Mesothelial cell of epicardium (in vitro differentiated cells): ENCODE measurements at places on chromosomes 2 and 18.

DNA sequence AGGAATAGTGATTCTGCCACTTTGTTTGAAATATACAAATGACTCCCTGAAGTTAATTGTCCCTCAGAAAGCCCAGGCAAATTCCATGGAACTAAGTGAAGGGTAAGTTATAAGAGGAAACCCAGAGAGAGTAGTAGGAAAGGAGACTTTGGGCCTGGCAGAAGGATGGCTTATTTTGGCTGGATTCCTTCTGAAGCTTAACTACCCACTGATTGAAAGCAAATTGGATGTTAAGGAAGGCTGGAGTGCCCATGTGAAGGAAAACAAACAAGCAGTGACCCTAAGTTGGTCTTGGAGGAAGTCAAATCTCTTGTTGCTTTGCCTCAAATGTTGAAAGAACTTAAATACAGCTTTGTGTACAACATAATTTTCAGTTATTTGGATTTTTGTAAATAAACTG, 1106.4 kb upstream of the ZEB2 start:
- DNase-seq: no peak

DNA sequence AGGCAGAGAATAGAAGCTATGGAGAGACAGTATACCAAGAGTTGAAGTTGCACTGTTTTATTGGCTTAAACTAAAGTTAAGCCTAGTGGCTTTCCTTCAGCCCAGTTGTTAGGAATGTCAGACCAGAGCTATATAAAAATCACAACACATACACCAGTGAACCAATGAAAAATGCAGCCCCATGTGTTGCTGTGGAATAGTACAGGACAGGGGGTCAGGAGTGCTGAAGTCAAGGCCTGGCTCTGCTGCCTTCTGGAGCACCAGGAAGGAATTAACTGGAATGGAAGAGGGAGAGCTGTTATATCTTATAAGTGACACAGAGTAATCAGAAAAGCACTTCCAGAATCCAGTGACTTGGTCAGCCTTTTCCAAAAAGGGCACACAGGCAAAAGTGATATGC, 58.9 kb downstream of the OSR1 start:
- no peak for DNase-seq

DNA sequence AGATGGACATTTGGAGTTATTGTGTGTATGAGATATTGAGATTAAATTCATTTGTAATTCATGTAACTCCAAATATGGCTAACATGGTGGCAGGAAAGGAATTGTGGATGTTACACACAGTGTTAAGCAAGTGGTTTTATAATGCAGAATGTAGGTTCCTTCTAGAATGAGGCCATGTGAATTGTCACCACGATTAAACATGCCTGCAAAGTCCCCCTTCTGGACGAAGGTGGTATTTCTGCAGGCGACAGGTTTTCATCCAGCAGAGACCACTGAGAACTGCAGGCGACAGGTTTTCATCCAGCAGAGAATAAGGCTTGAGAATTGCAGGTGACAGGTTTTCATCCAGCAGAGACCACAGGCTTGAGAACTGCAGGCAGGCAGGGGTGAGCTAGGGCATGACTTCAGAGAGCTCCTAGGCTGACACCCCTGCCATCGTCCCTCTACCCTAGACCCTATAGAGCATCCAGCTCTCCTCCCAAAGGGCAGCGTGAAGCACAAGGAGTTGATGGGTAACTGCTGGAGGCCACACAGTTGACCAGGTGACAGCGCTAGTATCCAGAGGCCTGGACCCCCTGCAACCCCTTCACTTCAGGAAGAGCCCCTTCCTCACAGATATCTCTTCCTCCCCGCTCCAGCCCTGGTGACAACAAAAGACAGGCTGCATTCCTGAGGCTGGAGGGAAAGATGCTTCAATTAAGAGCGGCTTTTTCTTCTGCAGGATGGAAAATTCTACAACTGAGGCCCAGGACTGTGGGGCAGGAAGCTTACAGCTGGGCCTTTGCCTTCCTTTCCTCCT, 175.8 kb downstream of the LOXHD1 start:
- DNase-seq: no peak

DNA sequence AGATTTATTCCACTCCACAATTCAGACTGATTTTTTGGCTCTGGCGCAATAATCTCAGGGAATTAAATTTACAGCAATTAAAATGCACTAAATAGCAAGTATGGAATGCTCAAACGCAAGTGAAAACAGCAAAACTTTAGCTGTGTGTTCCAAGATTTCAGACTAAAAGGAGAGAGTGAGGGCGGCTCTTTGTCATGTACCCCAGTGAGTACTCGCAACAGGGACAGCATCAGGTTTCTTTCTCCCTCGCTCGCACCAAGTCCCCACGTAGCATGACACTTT, 1.1 kb downstream of the ROCK2 start:
- DNase-seq: no peak

DNA sequence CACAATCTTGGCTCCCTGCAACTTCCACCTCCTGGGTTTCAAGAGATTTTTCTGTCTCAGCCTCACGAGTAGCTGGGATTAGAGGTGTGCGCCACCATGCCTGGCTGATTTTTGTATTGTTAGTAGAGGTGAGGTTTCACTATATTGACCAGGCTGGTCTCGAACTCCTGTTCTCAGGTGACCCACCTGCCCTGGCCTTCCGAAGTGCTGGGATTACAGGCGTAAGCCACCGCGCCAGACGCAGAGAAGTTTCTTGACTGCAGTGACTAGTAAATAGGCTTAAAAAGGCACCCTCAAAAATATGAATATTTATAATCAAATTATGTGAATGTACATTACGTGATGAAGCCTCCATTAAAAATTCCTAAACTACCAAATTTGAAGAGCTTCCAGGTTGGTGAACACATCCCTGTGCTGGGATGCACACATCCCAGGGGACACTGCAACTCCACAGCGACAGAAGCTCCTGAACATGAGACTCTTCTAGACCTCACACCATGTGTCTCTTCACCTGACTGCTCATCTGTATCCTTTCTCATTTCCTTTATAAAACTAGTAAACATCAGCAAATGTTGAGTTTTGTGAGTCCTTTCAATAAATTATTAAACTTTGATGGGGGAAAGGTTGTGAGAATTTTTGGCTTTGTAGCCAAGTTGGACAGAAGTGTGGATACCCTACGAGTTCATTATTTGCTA, 203.3 kb upstream of the SPOPL start:
- DNase-seq: no peak

DNA sequence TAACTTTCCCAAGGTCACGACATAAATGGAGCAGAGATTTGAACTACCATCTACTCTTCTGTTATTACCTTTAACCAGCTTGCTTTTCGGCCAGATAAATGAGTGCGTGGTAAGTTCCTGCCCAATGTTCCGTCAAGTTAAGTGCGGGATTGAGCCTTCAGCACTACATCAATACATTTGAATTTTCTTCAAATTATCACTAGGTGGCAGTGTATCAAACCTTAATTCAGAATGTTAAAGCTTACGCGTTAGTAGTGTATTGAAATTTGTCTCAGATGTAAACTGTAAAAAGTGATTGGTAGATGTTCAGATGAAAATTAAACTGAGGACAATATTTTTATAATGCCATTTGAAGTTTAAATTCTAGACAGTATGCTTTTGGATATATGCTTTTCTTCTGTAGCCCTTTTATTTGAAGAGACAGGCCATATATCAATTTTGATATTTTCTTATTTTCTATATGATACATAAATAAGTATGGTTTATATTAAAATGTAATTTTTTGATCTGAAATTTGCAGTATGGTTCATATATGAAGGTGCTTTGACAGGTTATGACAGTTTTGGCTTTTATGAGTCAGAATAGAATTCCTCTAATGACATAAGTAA, 681.3 kb downstream of the ADCYAP1 start:
- DNase-seq: no peak

GRCh38 chr2:206958261-206958660, 18.9 kb downstream of the CPO start:
- no peak for DNase-seq

DNA sequence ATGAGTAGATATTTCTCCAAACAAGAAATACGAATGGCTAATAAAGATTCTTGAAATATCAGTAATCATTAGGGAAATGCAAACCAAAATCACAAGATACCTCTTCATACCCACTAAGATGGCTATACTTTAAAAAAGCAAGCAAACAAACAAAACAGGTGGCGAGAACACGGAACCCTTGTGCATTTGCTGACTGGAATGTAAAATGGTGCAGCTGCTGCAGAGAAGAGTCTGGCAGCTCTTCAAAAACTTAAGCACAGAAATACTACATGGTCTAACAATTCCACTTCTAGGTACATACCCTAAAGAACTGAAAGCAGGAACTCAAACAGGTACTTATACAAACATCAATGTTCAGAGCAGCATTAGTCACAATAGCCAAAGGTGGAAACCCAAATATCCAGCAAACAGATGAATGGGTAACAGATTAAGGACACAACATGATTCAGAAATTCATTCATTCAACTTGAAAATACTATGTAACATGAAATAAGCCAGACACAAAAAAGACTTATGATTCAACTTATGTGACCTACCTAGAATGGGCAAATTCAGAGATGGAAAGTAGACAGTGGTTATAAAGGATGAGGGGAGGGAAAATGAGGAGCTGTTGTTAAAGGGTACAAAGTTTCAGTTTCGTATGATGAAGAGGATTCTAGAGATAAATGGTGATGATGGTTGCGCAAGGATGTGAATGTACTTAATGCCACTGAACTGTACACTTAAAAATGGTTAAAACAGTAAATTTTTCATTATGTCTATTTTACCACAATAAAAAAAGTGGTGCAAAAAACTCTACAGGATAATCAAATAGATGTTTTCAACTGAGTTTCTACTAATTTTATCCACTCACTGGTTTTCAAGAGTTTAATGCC, 26.9 kb upstream of the GPR75 start:
- DNase-seq: no peak

DNA sequence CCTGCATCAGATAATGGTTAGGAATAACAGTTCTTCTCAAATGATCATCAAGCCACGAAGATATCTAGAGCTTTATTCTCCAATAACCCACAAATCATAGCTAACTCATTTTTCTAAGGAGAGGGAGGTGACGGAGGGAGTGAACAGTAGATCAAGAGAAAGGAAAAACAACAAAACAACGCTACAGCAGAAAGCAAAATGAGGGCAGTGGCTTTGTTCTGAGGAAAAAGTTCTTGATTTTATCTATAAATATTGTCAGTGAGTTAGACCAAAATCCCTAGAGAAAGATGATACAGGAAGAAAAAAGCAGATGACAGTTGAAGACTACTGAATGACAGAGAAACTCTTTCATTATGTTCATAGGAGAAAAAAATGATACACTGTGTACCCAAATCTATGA, 71.0 kb downstream of the STK39 start:
- DNase-seq: no peak

DNA sequence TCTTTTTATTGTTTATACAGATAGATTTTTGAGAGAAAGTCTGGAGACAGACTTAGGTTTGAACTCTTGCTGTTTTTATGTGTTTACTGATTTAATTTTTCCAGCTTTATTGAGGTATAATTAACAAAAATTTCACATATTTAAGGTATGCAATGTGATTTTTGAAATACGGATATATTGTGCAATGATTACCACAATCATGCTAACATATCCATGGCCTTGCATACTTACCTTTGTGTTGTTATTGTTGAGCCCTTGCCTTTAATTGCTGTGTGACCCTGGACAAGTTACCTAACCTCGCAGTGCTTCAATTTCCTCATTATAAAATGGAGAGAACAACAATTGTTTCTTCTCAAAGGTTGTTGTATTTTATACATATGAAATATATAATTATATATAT, 13.9 kb upstream of the RBMS1 start:
- no peak for DNase-seq

DNA sequence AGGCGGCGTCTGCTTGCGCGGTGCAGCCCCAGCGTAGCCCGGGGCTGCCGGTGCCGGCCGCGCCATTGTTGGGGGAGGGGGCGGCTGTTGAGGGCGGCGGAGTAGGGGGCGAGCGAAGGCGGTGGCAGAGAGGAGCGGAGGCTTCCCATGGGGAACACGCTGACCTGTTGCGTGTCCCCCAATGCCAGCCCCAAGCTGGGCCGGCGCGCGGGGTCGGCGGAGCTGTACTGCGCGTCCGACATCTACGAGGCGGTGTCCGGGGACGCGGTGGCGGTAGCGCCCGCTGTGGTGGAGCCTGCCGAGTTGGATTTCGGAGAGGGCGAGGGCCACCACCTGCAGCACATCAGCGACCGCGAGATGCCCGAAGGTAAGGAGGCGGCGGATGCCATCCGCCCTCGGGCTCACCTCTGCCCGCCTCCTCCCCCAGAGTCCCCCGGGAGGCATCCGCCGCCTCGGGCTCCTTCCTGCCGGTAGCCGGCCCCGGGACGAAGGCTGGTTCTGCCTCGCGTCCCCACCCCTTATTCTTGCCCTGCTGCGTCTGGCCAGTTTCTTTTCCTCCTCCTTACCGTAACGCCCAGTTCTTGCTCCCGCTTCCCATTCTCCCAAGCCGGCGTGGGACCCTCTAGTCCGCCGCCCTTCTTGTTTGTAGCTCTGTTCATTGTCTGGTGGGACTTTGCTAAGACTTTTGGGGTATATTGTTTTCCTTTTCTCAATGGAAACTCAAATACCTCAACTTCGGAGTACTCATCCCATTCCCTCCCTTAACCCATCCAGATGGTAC, 500 bp downstream of the CCNYL1 start:
- no peak for DNase-seq

- no peak for DNase-seq
These were observed 526 bp downstream of the PRKRA start for GRCh38 chr2:178450524-178450773.

DNA sequence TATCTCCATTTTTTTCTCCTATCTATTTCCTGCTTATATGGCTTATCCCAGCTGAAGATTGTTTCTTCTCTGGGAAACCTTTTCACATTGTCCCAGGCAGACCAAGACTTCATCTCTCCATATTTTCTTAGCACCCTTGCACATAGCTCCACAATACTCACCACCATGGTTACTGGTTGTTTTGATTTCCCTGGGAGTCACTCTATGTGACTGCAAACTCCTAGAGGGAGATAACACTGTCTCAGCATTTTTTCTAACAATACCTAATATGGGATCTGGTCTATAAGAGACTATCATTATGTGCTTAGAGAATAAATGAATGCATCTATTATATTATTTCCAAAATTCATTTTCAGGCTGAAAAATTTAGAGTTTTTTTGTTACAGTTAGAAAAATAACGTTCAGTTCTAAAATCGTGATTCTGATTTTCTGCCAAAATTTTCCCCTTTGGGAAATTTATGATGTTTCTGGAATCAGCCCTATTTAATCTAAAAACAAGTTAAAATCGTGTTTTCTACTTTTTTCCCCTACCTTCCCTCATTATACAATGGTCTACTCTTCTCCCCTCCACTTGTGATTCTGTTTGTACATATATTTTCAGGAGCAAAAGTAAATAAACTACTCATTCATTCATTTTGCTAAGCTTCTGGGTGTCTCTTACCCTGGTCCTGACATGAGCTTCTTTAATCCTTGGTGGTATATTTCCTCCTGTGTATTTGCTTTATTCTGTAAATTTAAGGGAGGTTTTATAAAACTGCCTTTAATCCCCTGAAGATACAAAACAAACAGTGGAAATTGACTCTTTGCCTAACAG, 95.4 kb downstream of the HNMT start:
- DNase-seq: no peak

GRCh38 chr18:32618546-32618945, 147.9 kb upstream of the GAREM1 start:
- no peak for DNase-seq

- no peak for DNase-seq
These were observed 104.8 kb upstream of the FN1 start for GRCh38 chr2:215540658-215541057.

- no peak for DNase-seq
These were observed 152.9 kb upstream of the DNMT3A start for GRCh38 chr2:25494616-25495015.
